ENCODE measurements at places on chromosomes 1 and 21.

GRCh38 chr1:246108278-246108925 is 398.7 kb downstream of the SMYD3 start:
- DNase-seq: no peak

GRCh38 chr1:34113887-34114286 is 51.1 kb downstream of the CSMD2 start:
- no peak for DNase-seq

DNA sequence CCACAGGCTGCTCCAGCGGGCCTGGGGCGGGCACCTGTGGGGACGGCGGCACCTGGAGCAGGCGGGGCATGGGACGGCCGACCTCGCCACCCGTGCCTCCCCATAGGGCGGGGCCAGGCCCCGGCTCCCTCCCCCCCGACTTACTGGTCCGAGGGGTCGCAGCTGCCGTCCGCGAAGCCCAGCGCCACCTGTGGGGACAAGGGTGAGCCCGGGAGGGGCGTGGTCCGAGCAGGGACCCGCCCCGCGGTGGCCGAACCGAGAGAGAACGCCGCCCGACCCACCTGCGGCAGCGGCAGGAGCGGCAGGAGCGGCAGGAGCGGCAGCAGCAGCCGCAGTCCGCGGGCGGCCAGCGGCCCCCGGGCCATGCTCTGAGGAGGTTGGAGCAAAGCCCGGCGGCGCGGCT is at the start of gene TMEM52:
TSS of gene TMEM52 (minus strand) at position 379 of the 403 bp plus-strand sequence. CDS start at position 365, 14 bp downstream.
- no peak for DNase-seq

- no peak for DNase-seq
Observed at GRCh38 chr1:182259968-182260367, 131.6 kb downstream of the GLUL start.

- DNase-seq: no peak
Observed at GRCh38 chr1:164137273-164137925, 421.6 kb upstream of the PBX1 start.
